CD4-positive, alpha-beta T cell treated with Interleukin-10 for 1 hour (primary cell): ENCODE measurements at places on chromosomes 7 and 10.

- DNase-seq, result peak; percentile 60
Measured at GRCh38 chr10:97463363-97464132, 17.6 kb downstream of the ZDHHC16 start.

DNA sequence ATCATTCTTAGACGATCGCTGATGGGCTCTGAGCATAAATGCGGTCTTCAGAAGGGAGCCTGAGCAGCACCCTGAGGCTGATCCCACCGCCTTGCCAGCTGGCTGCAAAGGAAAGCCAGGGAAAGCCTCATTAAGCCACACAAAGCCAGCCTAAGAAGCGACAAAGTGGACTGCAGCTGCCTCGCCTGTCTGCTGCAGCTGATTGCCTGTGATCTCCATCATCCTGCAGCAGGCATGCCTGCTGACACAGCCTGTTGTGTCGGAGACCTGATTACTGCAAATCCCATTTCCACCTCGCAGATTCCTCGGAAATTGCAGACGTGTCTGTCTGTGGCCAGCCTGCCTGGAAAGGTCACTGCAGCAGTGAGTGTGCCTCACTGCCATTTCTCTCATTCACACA lies 1087.0 kb upstream of the AUTS2 start:
- no peak for DNase-seq

DNA sequence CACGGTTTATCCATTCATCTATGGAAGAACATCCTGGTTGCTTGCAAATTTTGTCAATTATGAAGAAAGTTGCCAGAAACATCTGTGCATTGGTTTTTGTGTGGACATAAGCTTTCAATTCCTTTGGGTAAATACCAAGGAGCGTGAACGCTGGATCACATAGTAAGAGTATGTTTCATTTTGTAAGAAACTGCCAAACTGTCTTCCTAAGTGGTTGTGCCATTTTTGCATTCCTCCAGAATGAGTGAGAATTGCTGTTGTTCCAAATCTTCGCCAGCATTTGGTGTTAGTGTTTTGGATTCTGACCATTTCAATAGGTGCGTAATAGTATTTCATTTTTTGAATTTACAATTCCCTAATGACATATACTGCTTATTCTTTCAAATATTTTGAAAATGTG lies 155.3 kb upstream of the FRMD4A start:
- DNase-seq, result no peak

DNA sequence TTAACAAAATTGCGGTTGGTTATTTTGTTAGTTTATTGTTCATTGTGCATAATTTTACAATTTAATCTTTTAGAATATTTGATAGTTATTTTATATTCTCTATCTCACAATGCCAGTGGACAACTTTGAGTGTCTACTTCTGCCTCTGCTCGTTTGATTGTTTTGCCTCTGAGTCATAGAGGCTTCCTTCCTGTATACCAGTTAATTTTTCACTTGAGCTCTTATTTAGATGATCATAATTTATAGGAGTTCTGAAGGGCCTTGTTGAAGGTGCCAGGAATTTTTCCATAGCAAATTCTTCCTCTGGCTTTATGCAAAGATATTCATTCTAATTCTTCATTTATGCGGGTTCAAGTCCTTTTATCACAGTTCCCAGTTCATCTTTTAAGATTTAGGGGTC lies 5.2 kb upstream of the MALRD1 start:
- no peak for DNase-seq

- DNase-seq, result no peak
Measured at GRCh38 chr10:89515031-89515841, 20.2 kb downstream of the SLC16A12 start.

- no peak for DNase-seq
Measured at GRCh38 chr10:5433182-5433581, 20.8 kb downstream of the NET1 start.

- DNase-seq, result no peak
Measured at GRCh38 chr7:130595986-130596385, 72.6 kb downstream of the COPG2 start.
